ENCODE measurements at places on chromosomes 2 and 18.

- DNase-seq, result no peak
These were observed 78.1 kb upstream of the LAPTM4A start for GRCh38 chr2:20129331-20130159.

DNA sequence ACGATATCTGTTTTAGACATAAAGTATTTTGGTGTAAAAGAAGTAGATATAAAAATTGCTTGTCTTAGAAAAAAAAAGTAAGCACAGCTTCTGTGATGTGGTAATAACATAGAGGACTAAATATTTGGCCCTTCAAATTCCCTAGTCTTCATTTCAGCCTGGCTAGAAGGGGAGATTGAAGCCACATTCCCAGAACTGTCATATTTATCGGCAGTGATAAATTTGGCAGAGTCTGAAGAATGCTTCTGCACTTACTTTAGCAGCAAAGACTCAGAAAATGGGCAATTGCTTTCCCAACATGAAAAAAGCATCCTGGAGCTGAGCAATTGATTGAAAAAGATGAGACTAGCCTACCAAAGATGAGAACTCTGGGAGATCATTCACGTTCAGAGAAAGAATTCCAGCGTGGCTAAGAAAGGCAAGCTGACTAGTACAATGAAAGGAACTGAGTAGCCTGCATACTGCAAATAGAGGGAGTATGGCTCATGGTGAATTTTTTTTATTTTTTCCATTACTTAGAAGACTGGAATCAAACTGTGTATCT is 278.7 kb upstream of the KLHL29 start:
- DNase-seq, result no peak

GRCh38 chr2:180840641-180841040 is 139.8 kb upstream of the UBE2E3 start:
- DNase-seq, result no peak

DNA sequence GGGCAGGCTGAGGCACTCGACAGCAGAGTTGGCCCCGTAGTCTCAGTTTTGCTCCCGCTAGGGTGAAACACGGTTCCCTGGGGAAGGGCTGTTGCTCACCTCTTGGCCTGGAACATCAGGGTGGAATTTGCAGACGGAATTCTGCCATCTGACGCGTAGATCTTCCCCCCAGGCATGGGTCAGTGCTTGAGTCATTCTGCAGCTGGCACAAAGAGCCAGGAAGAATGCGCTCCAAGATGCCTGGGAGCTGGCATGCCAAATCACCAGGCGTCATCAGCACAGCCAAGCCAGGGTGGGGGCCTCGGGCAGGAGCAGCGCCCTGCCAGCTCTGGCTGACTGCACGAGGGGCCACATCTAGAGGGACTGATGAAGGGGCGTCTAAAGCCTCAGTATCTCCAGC is 42.7 kb downstream of the ODC1 start:
- DNase-seq, result no peak

GRCh38 chr2:18119883-18120282 is 241.4 kb downstream of the KCNS3 start:
- DNase-seq, result no peak

- no peak for DNase-seq
These were observed 10.5 kb upstream of the ZNF513 start for GRCh38 chr2:27390822-27391679.

DNA sequence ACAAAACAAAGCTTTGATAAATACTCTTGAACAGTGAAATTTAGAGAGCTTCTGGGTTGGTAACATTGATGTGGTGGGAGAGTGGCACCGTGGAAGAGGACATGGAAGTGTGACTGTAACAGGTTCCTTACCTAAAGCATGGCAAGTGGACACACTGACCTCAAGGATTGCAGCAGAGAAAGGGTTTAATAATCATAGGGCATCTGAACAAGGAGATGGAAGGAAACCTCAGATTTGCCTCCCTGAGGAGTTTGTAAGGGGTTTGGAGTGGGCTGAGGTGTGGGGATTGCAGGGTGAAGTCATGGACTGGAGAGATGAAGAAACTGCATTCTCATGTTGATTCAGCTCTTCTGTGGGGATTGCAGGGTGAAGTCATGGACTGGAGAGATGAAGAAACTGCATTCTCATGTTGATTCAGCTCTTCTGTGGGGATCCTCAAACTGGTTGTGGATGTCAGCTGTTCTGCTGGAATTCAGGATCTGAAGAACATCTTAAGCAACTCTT is 83.8 kb upstream of the TLK1 start:
- DNase-seq, result peak; percentile 81

DNA sequence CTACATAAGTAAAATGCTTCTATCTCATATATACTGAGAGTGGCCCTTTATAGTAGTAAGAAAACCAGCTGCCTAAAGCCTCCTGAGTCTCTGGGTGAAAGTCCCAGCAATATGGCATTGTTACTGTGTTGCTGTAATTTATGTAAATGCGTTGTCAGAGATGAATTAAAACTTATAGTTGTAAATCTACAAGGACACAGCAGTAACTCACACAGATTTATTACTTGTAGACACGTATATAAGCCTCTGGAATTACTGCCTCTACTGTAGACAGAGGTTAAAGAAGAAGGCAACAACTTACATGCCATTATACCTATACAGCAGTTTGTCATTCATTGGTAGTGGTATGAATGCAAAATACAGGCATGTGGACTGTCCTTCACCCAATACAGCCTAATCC is 169.1 kb upstream of the BOD1L2 start:
- no peak for DNase-seq

DNA sequence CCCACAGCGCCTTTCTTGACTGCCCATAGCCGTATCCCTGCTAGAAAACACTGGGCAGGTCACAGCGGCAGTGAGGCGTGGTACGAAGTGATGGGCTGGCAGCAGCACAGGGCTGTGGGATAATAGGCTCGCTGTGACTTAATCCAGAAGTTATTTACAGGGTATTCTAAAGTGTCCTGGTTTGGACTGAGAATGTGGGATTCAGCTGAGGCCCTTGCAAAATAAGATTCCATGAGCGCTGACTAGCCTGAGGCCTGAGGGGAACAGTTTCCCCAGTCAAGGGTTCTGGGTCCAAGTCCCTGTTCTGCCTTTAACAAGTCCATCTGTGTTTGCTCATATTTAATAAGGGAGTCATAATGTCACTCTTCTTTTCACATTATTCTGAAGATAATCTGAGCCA is 34.6 kb downstream of the SETBP1 start:
- no peak for DNase-seq

GRCh38 chr2:726169-726568 is 49.0 kb upstream of the TMEM18 start:
- no peak for DNase-seq

DNA sequence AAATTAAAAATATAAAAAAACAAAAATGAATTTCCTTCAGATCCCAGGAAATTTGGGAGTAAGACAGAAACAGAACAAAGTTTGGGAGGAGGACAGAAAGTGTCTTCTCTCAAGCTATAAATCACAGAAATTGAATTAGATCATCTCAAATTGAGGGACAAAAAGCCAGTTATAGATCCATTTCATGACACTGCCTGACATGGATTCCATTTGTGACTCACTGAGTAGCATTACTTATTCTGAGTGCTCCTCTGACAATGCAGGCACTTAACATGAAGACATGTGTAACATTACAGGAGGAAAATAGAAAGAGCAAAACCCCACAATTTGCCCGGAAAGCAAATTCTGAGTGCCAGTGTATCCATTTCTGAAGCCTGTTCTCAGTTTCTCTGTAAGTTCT is 63.9 kb upstream of the CREB1 start:
- no peak for DNase-seq

DNA sequence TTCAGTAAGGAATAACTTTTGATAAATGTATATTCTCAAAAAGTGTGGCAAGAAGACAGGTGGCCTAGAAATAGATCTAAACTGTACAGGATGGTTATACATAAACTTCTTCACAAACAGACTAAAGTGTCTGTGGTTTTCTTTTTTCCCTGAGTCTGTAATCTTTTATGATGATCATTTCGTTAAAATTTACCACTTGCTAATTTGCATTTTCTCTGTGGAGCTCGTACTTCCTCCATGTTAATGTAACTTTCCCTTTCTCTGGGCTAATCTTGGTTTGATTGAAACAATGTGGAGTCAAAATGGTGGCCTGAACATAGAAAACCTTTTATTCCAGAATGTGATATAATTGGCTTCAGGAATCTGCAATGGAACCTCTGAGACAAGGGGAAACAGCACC is 166.2 kb downstream of the FTCDNL1 start:
- DNase-seq, result no peak

GRCh38 chr2:68387408-68388350 is 22.6 kb downstream of the PLEK start:
- peak; percentile 99 for DNase-seq

- no peak for DNase-seq
These were observed 123.8 kb downstream of the ERBB4 start for GRCh38 chr2:212414767-212415211.

- peak; percentile 85 for DNase-seq
These were observed 2.3 kb upstream of the NR4A2 start for GRCh38 chr2:156334496-156335478.

DNA sequence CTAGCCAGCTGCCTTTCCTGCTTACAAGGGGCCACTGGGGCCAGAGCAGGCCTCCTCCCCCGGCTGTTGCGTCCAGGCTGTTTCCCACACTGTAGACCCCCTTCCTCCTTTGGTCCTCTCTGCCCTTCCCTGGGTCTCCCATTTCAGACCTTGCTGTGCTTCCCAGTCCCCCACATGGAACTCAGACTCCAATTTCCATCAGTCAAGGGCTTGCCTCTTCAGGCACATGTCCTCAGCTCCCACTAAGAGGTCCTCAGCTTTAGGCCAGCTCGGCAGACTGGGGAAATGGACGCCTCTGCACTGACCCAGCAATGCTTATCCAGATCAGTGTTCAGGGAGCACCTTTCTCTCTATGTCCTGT is 98.0 kb upstream of the BZW1 start:
- no peak for DNase-seq

DNA sequence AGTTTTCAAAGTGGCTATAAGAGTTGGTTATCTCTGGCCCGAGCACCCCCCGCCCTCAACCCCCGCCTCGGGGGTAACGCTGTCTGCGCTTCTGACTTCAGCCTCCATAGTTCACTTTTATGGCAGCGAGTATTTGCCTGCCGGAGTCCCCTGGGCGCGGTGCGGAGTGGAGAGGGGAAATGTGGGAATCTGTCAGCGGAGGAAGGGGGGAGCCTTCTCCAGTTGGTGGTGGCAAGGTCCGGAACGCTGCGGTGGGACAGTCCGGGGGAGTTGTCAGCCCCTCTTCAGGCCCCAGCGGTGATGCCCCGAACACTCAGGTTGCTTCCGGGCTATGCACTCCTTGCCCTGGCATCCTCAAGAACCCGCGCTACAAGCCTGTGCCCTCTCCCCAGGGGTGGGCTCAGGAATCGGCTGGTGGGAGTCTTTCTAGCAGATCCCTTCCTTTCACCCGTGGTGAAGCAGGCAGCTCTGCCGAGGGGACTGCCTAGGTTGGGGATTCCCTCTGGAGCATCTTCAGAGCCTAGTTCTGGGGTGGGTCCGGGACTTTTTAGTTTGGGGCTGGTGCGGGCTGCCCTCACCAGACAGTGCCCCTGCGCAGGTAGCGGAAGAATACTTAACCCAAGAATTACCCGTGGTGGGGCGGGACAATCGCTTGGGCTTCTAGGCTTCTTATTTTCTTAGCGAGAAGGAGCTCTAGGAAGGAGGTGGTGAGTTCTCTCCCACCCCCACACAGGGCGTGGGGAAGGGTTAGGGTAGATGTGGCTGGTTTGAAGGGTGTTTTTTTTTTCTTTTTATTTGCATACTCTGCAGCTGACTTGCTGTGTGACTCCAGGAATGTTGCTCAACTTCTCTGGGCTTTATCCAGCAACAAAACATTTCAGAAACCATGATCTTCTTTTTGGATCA is 1.6 kb downstream of the ATOH8 start:
- DNase-seq, result peak; percentile 37

DNA sequence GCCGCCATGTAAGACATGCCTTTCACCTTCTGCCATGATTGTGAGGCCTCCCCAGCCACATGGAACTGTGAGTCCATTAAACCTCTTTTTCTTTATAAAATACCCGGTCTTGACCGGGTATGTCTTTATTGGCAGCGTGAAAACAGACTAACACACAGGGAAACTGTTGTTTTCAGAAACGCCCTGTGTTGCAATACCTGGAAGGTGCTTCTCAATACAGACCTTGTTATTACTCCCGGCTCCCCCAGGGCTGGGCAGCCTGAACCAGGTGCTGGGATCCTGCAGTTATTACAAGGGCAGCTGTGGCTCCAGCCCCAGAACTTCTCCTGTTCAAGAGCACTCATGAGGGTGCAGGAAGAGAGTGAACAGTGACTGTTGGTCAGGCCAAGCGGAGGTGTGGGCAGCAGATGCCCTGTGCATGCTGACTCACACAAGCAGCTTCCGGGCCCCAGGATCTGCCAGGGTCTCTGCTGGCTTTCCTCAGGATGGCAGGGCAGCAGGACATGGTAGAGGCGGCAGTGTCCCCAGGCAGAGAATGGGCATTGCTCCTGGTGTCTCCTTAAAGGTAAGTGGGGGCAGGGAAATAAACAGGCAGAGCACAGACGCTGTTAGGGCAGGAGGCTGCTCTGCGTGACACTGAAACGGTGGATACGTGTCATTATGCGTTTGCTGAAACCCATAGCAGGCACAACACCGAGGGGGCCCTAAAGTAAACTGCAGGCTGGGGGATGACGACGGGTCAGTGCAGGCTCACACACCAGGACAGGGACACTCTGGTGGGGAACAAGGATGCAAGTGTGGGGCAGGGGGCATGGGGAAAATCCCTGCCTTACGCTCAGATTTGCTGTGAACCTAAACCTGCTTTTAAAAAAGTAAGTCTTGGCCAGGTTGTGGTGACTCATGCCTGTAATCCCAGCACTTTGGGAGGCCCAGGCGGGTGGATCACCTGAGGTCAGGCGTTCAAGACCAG is 89.1 kb downstream of the NDUFA10 start:
- DNase-seq, result peak; percentile 46

DNA sequence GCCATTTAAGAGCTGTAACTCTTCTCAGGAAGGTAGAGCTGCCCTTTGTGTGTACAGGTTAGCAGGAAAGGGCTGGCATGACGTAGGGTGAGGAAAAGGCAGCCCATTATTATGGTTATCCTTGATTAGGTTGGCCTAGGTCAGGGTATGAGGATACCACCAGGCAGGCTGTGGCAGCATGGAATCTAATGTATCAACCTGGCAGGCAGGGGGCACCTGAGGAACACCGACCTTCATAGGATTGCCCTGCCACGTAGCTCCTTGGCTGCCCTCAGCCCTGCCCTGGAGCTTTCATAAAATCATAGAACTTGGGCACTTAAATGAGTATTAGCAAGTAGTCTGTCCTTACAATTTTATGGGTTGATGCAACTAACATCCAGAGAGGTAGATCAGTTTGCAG is 261.6 kb downstream of the LTBP1 start:
- no peak for DNase-seq
